ENCODE measurements at places on chromosomes 3 and 15.

DNA sequence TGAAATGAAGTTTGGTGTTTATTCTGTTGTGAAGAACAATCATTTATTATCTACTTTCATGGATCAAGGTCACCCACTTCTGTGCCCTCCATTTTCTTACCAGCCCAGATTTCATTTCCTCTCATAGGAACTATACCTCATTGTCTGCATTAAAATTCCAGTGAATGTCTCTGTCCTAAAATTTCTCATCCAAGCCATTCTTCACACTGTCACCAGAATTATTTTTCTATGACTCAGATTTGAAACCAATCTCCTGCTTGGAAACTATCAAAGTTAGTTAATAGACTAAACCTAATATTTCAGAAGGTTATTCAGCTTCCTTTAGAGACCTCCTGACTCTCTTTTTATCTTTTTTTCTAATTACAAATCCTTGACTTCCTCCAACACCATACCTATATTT, 364.1 kb upstream of the CBLB start:
- DNase-seq = no peak

GRCh38 chr3:107367353-107367752, 9.9 kb upstream of the CCDC54 start:
- no peak for DNase-seq

GRCh38 chr3:63726656-63727055, 74.2 kb downstream of the SNTN start:
- DNase-seq = no peak

DNA sequence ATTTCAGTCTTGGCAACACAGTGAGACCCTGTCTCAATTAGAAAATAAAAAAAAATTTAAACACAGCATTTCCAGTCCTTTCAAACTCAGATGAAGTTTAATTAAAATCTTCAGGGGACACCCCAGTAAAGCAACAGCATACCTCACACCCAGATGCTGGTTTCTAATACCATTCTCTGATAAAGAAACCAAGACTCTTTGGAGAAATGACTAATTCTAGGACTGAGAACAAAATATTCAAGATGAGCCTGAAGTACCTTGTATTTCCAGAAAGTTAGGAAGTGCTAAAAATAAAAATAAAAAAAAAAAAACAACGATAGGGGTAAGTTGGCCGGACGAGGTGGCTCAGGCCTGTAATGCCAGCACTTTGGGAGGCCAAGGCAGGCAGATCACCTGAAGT, 14.0 kb upstream of the MAP4 start:
- DNase-seq = no peak

DNA sequence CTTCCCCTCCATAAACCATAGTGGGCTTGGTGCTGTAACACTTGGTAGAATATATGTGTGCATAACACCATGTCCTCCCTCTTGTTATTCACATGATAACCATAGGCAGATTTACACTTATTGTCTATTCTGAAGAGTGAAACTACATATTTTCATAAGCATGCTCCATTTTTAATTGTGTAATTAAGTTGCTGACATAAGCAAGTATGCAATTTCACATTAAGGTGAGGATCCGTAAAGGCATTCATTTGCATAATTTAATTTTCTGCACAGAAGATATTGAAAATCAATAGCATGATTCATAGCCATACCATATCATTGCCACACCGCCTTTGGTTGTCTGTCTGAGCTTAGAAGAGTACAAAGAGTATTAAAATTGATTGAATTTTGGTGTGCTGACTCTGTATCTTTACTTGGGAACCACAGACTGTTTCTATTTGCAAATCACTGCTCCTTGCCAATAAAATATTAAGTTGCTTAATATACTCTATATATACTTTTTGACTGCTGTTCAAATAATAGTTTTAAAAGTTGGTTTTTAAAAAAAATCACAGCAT, 182.4 kb downstream of the PTPRG start:
- DNase-seq = no peak

DNA sequence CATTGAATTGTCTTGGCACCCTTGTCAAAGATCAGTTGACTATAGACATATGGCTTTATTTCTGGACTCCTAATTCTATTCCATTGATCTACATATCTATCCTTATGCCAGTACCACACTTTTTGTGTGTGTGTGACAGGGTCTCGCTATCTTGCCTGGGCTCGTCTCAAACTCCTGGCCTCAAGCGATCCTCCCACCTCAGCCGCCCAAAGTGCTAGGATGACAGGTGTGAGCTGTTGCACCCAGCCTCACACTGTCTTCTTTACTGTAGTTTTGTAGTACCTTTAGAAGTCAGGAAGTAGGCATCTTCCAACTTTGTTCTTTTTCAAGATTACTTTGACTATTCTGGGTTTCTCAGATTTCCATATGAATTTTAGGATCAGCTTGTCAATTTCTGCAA, 24.3 kb downstream of the CDAN1 start:
- no peak for DNase-seq

GRCh38 chr3:164687211-164687610, 391.1 kb downstream of the SI start:
- DNase-seq = no peak

- DNase-seq = peak; percentile 34
Observed at GRCh38 chr3:13015286-13016082, 57.7 kb downstream of the IQSEC1 start.

- no peak for DNase-seq
Observed at GRCh38 chr15:58536414-58536813, 104.6 kb downstream of the LIPC start.

- DNase-seq = no peak
Observed at GRCh38 chr15:35549567-35549966, 3.6 kb upstream of the DPH6 start.

- no peak for DNase-seq
Observed at GRCh38 chr15:43977072-43977884, 150.5 kb downstream of the WDR76 start.

DNA sequence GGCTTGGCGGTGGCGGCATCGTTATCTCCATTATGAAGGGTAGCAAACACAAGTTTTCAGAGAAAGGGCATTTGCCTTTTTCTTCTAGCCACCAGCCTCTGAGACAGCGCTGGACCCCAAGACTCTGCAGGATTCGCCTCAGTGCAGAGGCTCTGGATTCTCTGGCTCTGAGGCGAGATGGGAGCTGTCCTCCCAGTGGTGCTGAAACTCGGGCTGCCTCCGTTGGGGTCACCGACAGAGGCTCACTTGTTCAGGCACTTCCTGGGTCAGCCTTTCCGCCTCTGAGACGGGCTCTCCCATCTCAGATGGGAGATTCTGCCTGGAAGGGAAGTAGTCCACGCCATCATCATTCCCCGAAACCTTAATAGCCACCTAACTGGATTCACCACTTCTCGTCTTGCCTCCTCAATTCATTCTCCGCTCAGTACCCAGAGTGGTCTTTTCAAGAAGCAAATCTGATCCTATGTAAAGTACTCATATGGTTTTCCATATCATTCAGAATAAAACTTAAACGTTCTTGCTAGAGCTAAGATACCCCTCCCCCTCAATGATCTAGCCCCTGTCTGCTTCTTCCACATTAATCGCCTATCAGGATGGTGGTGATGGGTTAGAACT, 76.9 kb downstream of the RHCG start:
- DNase-seq = peak; percentile 62

- no peak for DNase-seq
Observed at GRCh38 chr3:40216471-40216870, 93.0 kb upstream of the EIF1B start.

GRCh38 chr3:181313335-181313734, 323.8 kb upstream of the DNAJC19 start:
- no peak for DNase-seq

GRCh38 chr3:18716821-18717220, 291.7 kb upstream of the SATB1 start:
- DNase-seq = no peak

DNA sequence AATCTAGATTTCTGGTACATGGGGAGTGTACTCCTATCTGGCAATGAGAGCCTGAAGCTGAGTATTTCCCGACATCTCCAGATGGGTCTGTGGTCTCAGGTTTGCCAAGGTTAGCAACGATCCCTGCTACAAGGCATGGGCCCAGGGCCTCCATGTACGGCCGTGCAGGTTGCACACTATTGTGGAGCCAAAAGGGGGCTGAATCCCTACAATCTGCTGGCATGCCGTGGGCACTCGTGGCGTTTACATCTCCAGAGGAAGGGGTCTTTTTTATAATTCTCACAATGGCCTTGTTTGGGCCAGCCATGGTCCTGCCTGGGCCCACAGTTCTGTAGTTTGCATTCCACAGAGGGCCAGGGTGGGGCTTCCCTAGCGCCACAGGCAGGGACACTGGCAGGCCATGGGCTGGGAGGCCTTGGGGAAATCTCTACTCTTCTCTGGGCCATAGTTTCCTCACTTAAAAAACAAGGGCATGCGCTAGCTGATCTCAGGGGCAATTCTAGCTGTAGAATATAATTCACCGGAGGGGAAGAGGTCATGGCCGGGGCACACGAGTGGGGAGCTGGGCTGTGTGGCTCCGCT, 68.9 kb upstream of the TLE3 start:
- no peak for DNase-seq

DNA sequence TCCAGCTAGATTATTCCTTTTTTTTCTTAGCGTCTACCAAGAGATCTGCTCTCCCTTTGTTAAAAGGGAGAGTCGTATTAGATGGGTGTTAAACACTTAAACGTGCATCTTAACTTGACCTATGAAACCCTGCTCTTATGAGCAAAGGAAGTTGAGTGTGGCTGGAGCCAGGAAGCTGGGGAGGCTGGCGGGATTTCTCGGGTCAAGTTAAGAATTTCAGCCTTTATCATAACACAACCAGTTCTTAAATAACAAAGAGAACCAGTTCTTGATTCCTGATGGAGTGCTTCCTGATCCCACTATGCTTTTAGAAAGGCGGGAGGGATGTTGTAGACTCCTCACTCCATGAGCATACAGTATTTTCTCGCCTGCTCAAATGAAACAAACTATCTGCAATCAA, 215.1 kb downstream of the ITPR1 start:
- DNase-seq = no peak

GRCh38 chr3:89957451-89957850, 850.0 kb downstream of the EPHA3 start:
- no peak for DNase-seq

GRCh38 chr3:18208091-18208490, 217.0 kb downstream of the SATB1 start:
- DNase-seq = no peak

DNA sequence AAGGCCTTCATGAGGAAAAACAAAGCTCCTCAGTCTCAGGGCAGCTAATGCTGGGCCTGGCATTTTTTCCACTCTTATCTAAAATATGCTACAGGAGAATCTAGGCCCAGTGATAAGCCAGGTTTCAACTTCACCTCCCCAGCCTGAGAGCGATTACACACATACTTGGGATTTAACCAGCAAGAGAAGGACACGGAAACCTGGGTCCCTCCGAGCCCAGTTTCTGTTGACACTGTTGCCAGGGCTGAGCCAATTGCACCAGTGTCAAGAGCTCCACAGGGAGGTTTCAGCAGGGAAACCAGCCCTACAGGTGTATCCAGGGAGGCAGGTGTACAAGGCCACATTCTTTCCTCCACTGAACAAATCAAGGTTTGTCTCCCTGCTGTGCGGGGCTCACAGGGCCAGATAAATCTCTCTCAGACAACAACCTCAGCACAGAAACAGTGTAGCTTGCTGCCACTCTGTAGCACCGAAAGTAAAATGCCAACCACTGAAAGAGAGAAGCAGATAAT, 85.4 kb downstream of the MAGI1 start:
- no peak for DNase-seq

DNA sequence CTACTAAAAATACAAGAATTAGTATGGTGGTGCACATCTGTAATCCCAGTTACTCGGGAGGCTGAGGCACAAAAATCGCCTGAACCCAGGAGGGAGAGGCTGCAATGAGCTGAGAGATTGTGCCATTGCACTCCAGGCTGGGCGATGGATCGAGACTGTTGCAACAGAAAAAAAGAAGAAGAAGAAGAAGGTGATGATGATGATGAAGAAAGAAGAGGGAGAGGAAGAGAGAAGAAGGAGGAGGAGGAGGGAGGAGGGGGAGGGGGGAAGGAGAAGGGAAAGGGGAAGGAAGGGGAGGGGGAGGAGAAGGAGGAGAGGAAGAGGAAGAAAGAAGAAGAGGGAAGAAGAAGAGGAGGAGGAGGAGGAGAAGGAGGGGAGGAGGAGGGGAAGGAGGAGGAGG, 33.2 kb upstream of the ZNF710 start:
- no peak for DNase-seq

- DNase-seq = peak; percentile 51
Observed at GRCh38 chr3:27596334-27596841, 112.2 kb upstream of the SLC4A7 start.

DNA sequence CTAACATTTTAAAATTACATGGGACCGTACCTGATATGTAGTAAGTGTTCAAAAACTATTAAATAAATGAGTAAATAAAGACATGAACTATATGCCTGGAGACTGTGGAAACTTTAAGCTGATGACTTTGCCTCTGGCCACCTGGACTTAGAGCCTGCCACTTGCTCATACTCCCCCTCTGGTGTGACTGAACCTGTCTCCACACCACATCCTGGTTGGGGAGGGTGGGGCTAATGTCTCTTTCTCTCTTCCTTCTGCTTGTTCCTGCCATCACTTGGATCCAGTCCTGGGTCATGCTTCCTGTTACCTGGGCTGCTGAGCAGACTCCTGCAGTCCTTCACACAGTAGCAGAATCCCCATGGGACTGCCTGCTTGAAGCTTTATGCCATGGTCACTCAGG, 8.2 kb upstream of the TMEM158 start:
- no peak for DNase-seq

DNA sequence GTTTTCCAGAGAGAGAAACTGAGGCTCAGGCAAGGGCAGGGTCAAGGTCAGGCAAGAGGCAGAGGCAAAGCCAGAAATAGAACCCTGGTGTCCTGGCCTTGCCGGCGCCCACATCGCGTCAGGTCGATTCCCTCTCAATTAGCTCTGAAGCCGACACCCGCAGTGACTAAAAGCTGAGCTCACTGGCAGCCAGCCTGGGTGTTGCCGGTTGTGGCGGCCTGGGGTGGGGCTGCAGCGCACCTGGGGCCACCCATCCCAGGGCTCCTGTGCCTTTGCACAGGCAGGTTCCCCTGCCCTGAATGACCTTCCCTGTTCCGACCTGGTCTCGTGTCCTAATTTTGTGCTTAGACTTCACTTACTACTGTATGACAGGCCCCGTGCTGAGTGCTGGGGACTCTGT, 6.2 kb downstream of the SEMA3F start:
- DNase-seq = no peak

GRCh38 chr3:8529181-8529637, 27.6 kb downstream of the LMCD1 start:
- no peak for DNase-seq

GRCh38 chr3:128072454-128073184, 20.4 kb downstream of the SEC61A1 start:
- no peak for DNase-seq

GRCh38 chr3:196677931-196678330, 34.1 kb downstream of the CEP19 start:
- DNase-seq = no peak

DNA sequence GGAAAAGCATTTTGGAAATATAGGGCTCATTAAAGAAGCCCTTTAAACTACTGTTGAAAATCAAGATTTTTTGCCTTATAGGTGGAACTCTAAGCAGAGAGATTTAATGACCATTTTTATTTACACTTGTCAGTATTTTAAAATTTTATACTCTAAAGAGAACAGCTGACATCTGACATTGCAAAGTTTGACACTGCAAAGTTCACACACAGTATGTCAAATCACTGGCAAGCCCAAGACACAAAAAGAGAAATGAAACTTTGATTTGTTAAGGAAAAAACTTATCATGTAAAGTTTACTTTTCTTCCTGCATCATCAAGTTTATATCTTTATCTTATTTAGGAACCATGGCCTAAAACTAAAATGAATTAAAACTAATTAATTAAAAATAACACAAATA, 40.2 kb downstream of the DPH6 start:
- DNase-seq = no peak

- DNase-seq = no peak
Observed at GRCh38 chr3:76694063-76694462, 345.8 kb upstream of the ROBO2 start.
